ENCODE measurements at places on chromosomes 7 and 10.

GRCh38 chr7:110762546-110763225 is 328.2 kb upstream of the LRRN3 start:
- DNase-seq, result no peak

DNA sequence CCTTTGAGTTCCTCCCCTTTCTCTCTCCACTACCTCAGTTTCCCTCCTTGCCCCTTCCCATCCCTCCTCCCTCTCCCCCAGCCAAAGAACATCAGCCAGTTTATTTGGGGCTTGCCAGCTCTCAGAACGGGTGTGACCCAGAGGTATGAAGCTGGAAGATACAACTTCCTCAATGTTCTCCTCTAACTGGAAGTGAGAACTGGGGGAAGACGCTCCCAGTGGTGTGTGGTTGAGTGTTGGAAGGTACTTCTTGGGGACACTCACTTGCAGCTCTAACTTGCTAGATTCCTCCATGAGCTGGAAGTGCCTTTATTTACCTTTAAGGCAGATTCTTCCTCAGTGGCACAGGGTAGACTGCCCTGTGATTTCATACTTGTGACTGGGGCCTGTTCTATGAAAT is 110.5 kb upstream of the HABP2 start:
- no peak for DNase-seq

DNA sequence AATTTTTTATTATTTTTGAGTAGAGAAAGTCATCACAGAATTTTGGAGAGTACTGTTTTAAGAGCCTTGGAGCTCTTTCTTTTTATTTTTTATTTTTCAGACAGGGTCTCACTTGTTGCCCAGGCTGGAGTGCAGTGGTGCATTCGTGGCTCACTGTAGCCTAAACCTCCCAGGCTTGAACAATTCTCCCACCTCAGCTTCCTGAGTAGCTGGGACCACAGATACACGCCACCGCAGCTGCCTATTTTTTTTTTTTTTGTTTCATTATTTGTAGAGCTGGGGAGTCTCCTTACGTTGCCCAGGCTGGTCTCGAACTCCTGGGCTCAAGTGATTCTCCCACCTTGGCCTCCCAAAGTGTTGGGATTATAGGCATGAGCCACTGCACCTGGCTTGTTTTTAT is 10.6 kb downstream of the CPA4 start:
- no peak for DNase-seq

GRCh38 chr7:20302891-20303290 is 27.8 kb upstream of the ITGB8 start:
- DNase-seq, result no peak

DNA sequence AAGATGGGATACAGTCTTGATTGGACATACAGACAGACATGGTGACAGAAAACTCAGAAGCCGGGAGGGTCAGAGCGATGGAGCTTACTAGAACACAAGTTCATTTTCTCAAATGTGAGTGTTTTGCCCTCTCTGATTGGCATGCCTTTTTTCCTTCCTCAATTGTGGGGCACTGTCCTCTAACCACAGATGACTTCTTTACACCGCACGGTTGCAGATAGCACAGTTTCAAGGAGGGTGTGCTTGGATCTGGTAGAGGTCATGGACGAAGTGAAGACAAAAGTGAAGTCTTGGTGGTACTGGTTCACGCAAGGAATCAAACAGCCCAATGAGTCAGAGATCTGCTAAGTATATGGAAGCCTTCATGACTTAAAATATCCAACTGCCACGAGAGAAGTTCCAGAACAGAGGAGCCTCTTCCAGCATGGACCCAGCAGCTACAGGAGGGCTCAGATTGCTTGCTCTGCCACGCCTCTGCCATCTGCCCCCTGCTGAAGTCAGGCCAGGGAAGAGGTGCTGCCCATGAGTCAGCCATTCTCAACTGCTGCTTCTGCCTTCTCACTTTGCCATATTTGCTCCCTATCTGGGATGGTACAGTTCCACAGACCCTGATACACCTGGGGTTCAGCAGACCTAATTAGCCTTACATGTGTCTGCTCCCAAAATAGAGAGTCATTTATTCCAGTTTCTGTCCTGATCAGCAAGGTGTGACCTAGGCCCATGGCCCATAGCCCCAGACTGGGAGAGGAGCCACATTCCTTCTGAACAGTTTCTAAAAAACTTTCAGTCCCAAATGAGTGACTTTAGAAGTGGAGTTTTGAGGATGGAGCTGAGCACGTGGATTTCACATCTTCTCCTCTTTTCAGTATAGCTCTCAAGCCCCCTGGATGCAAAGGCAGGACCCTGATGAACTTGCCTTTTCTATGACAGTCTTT is 413.8 kb downstream of the KCNMA1 start:
- no peak for DNase-seq

GRCh38 chr10:119115926-119116325 is 12.0 kb downstream of the DENND10 start:
- no peak for DNase-seq
